AG04450 (cell line): ENCODE measurements at places on chromosomes 11 and 22.

GRCh38 chr11:46159680-46160079 lies 38.4 kb upstream of the PHF21A start:
- no peak for DNase-seq

DNA sequence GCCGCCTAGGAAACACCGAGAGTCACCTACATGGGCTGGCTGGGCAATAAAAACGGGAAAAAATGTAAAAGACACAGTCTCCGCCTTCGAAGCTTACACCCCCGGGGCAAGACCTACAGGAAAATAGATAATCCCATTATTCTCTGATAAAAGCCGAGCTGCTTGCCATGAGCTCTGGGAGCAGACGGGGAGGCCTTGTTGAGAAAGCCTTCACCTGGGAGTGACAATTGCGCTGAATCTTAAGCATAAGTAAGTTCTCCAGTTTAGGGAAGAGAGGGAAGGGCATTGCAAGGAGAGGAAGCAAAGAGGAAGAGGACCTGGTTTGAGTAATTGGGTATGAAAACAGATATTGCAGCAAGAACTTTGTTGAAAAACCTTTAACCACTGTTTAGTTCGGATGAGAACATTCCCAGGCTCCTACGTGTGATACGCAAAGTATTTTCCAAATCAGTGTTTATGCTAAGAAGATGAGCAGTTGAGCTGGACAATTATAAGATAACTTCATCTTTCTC lies 813 bp upstream of the BTBD10 start:
- DNase-seq, result no peak

DNA sequence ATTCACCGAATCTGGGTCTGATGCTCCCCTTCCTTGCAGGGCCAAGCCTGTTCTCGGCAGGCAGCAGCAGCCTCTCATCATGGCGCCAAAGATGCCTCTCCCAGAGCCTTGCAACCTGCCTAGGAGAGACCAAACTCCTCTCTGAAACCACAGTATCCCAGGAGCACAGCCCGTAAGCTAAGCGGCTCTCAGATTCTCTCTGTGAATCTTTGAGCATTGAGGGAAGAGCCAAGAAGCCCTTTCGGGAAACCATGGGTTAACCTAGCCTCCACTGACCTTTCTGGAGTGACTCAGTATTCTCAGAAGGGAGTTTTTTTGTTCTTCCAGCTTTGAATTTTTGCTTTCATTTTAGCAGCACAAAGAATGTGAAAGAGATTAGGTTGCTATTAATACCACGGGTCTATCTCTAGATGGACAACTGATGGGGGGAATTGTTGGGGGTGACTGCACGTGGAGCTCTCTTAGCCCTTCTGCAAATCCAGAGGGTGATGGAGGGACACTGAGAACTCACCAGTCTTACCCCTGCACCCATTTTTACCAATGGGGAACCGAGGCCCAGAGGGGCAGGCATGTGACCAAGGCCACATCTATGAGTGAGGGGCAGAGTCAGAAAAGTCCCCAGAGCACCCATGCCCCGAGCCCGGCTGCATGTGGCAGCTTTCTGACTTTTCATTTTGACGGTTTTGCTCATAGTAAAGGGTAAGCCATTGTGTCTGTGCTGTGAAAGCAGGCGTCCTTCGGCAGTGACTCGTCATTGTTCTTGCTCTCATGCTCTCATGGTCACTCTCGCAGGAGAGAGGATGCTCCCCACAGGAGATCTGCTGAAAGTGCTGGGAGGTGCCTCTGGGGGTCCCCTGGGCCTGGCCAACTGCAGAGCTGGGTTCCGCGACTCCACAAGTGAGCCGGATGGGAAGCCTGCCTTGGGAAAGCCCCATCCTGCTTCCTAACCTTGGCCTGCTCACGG lies 36.0 kb downstream of the IRAG1 start:
- peak; percentile 57 for DNase-seq

- no peak for DNase-seq
Measured at GRCh38 chr11:9120664-9121468, 29.5 kb upstream of the SCUBE2 start.

- DNase-seq, result no peak
Measured at GRCh38 chr11:908273-908672, 2.3 kb downstream of the CHID1 start.

- DNase-seq, result no peak
Measured at GRCh38 chr11:13762718-13763117, 94.2 kb downstream of the FAR1 start.

GRCh38 chr11:10694486-10695239 lies 1.1 kb upstream of the IRAG1 start:
- DNase-seq, result peak; percentile 65

- DNase-seq, result no peak
Measured at GRCh38 chr11:36023922-36024321, 80.1 kb downstream of the LDLRAD3 start.

GRCh38 chr11:39288011-39288410 lies 2171.4 kb downstream of the LRRC4C start:
- no peak for DNase-seq

DNA sequence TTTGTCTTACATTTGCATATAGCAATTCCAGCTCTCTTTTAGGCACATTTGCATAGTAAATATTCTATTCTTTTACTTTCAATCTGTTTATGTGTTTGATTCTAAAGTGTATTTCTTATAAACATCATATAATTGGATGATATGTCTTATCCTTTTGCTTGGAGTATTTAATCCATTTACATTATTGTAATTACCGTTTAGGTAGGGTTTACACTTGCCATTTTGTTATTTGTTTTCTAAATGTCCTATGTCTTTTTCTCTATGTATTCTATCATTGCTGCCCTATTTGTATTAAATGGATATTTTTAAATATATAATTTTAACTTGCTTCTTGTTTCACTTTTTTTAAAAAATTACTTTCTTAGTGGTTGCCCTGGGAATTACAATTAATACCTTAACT lies 22.8 kb upstream of the ACCSL start:
- no peak for DNase-seq

DNA sequence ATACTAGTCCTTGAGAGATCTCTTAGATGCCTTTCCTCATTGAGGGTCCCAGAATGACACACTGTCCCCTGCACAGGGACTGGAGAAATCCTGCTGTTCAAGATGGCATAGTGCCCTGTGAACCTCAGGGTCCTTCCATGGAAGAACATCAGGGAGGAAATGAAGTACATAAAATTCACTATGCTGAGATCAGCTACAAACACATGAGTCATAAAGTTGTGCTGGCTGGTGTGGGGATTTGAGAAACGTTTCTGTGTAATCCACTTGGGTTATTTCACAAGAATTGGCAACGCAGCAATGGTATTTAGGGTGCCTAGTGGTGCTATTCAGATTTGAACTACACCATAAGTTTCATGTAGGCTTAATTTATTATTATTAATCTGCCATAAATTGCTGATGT lies 174.4 kb downstream of the MAML2 start:
- peak; percentile 77 for DNase-seq

GRCh38 chr11:125902277-125902926 lies 604 bp downstream of the PUS3 start:
- DNase-seq, result no peak

GRCh38 chr22:20438678-20439492 lies 1.3 kb upstream of the SCARF2 start:
- DNase-seq, result no peak

- no peak for DNase-seq
Measured at GRCh38 chr11:86081455-86081854, 12.6 kb upstream of the PICALM start.

- DNase-seq, result no peak
Measured at GRCh38 chr22:27662359-27663301, 138.9 kb downstream of the MN1 start.

DNA sequence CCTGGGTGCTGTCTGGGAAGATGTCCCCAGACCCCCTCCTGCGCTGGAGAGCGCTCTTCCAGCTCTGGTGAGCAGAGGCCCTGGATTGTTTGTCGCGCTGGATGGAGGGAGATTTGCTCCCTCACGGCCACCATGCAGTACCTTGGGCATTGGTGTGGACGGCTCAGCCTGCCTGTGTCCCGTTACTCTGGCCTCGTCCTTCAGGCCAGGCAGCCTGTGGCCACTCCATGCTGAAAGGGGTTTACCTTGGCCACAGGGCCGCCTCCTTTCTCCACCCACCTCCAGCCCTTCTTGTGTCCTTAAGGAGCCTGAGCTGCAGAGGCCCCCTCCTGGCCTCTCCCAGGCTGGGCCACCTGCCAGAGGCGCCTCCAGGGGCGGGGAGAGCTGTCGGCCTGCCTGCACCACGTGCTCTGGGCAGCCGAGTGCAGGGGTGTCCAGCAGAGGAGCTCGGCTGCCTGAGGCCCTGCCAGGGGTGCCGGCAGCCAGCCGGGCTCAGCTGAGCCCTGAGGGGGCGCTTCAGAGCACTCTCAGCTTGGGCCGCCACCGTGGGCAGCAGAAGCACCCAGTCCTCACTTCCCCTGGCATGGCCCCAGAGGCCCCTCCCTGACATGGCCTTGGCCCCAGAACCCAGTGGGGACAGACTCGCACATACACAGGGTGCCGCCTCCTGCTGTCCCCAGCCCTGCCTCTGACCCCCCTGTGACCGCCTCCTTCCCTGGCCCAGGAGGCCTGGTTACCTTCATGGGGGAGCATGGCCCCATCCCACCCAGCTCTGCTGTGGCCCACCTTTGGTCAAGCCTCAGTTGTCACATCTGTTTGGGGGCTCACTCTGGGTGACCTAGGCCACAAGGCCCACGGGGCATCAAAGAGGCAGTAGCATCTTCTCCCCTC lies 3.4 kb downstream of the CCND1 start:
- DNase-seq, result peak; percentile 86

DNA sequence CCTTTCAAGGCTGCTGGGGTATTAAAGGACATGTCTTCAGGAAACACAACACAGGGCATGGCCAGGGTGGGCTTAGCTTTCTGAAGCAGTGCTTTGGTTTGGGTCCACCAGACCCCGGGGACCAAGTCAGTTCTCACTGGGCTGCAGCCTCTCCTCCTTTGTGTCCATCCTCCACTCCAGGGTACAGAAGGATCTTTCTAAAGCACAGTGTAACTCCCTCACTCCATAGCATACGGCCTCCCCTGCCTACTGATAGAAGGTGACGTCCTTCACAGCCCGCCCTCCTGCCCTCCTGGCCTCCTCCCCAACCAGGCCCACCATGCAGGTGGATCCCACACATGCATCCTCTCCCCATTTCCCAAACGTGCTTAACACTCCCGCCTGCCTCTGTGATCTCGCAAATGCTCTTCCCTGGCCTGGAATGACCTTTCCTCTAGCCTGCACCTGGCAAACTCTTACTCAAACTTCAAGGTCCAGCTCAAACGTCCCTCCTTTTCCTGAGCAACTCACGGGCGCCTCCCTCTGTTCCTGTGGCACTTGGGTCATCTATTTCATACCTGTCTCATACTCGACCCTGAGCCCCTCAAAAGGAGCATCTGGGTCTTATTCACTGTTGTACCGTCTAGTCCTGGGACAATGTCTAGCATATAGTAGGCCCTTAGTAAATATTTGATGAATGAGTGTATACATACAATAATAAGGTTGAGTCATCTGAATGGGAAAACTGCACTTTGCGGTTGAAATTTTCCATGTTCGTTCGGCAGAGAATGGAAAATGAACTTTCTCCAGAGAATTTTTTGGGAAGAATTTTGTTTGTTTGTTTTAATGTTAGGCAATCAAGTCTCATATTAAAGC lies 187.7 kb downstream of the EFCAB6 start:
- DNase-seq, result no peak

DNA sequence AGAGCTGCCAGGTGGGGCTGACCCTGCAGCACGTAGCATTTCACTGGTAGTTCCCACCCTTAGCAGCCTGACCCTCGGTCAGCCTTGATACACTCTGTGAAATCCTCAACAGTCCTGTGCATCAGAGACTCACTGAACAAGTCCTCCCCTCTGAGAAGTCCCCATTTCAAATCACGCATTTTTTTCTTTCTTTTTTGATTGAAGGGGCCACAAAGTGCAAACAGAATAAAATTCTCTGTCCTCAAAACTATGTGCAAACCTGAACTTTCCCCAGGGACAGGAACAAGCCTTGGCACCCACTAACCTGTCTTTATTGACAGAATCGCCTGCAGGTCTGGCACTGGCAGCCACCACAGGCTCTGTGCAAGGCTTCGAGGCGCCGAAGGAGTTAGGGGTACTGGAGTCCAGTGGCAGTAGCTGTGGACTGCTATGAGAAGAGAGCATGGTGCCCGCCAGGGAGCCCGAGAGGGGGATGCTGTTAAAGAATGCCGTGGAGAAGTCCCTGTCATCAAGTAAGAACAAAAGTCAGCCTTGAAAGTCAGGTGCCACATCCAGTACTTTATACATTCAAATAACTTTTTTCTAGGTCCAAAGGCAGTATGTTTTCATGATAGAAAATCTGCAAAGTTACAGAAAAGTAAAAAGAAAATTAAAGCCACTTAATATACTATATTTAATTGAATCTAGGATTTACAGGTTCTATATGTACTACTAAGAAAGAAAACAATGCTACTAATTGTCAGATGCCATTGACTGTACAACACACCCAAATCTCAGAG lies 53.8 kb downstream of the HIRA start:
- DNase-seq, result no peak

DNA sequence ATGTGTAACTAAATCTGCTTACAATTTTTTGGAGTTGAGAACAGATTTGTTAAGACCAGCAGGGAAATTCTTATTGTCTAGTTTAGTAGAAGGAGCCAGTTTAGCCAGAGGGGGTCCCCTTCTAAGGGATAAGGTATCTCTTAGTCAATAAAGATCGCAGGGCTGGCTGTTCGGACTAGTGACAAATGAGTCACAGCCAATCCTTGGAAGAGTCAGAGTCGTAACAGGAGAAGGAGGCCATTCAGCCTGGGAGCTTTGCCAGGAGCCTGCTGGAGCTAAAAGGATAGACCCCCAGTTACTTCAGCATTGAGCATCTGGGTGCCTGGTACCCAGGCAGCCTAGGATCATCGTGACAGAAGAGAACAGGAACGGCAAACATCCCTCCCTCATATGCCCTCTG lies 191.6 kb upstream of the ARHGAP20 start:
- DNase-seq, result no peak

DNA sequence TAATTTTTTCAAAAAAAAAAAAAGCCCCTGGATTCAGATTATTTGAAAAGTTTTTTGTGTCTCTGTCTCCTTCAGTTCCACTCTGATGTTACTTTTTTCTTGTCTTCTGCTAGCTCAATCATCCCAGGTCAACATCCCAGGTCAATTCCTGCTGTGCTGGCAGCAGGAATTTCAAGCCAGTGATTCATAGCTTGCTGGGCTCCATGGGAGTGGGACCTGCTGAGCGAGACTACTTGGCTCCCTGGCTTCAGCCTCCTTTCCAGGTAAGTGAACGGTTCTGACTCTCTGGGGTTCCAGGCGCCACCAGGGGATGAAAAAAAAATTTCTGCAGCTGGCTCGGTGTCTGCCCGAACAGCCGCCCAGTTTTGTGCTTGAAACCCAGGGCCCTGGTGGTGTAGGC lies 31.4 kb downstream of the PLAAT5 start:
- no peak for DNase-seq

DNA sequence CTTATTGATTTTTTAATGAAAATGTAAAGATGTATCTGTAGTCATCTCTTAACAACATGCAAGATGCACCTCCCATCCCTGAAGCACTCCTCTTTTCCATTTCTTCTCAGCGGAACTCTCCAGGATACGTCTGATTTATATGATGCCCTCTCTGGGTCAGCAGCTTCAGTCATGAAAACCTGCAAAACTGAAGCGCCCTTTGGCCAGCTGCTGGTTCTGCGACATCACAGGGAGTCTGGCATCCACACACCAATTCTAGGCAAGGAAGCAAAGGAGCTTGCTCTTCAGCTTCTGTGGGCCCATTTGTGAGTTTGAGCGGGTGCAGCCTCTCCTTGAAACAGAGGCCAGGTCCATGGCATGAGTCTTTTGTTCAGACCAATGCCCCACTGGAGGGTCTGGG lies 1253.3 kb downstream of the TBC1D22A start:
- DNase-seq, result no peak
